ENCODE measurements at places on chromosomes 2 and 18.
A peak's percentile ranks its signal among the peaks of the same experiment; 100 is the strongest.

DNA sequence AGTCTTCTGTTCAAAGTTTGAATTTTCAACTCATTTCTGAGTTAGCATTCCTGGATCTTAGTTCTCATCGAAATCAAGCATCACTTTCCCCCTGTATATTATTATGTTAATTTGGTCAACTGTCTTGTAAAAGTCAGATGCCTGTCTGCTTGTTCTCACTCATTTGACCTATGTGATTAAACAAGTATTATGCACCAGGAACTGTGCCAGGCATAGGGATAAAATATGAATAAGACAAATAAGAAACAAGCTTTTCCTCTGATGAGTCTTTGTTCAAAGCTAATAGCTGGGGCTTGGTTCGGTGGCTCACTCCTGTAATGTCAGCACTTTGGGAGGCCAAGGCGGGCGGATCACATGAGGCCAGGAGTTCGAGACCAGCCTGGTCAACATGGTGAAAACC lies 19.7 kb upstream of the EMILIN2 start:
- no peak for DNase-seq

- DNase-seq, result peak; percentile 15
Observed at GRCh38 chr2:43676322-43677050, at the start of gene C1GALT1C1L. Gene C1GALT1C1L (minus strand): TSS chr2:43676429. CDS start chr2:43676322, 107 bp downstream.

DNA sequence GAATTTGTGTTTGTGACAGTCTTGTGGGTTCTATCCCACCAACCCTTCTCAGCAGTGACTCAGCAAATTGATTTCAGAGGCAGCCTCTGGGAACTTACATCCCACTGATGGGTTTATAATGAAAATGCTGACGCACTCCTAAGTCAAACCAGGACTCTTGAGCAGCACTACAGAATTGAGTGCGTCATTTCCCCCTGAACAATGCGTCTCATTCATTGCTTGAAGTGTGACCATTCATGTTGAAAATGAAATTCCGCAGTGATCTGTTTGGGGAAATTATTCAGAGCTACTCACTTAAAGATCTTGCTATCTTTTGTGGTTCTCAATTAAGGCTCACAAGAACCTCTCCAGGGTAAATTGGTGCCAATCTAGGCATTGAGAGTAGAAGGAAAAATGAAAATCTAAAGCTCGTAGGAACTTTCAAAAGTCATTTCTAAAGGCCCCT lies 417.7 kb upstream of the SLC14A2 start:
- DNase-seq, result peak; percentile 67

- no peak for DNase-seq
Observed at GRCh38 chr2:219286436-219287115, 7.4 kb downstream of the DNAJB2 start.

DNA sequence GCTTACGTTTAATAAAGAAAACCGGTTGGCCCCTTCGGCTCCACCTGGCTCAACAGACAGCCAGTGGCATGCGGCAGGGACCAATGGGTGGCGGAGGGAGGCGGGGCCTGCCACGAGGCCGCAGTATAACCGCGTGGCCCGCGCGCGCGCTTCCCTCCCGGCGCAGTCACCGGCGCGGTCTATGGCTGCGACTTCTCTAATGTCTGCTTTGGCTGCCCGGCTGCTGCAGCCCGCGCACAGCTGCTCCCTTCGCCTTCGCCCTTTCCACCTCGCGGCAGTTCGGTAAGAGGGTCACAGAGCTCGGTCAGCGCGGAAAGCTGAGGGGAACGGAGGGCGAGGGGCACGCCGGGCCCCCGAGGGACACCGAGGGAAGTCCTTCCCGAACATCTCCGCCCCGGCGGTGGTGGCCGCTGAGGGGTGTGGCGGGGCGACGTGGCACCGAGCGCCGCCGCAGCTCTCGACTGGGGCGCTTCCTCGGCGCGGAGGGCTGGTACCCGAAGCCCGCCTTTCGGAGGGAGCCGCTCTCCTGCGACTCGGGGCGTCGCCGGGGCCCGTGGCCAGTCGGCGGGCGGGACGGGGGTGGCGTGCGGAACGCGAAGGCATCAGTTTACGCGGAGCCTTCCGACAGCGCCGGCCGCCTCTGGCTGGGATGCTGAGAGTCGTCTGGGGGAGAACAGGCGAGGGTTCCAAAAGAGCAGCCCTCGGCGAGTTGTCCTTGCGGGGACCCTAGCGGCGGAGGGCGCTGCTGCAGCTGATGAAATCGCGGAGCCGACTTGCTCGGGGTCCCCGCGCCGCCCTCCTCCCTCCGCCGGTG lies at the start of gene MTHFD2:
TSS of gene MTHFD2 (plus strand) at position 155 of the 814 bp plus-strand sequence. CDS start at position 182, 27 bp downstream.
- DNase-seq, result peak; percentile 52

- DNase-seq, result peak; percentile 17
Observed at GRCh38 chr2:4914551-4914950, 777.6 kb upstream of the SOX11 start.

- no peak for DNase-seq
Observed at GRCh38 chr2:144310889-144311608, 208.9 kb downstream of the ZEB2 start.

GRCh38 chr2:64522843-64523428 lies 1.2 kb upstream of the AFTPH start:
- peak; percentile 65 for DNase-seq

DNA sequence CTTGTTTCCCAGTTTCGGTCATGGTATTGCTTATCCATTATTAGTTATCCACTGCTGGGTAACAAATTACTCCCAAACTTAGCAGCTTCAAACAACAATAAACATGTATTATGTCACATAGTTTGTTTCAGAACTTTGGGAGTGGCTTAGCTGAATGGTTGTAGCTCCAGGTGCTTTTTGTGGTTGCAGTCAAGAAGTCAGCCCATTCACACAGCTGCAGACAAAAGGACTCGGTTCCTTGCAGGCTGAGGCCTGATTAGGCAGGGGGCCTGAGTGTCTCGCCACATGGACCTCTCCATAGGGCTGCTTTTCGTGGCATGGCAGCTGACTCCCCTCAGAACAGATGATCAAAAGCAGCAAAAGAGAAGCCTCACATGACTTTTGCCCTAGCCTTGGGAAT lies 58.2 kb upstream of the ITGA4 start:
- no peak for DNase-seq

DNA sequence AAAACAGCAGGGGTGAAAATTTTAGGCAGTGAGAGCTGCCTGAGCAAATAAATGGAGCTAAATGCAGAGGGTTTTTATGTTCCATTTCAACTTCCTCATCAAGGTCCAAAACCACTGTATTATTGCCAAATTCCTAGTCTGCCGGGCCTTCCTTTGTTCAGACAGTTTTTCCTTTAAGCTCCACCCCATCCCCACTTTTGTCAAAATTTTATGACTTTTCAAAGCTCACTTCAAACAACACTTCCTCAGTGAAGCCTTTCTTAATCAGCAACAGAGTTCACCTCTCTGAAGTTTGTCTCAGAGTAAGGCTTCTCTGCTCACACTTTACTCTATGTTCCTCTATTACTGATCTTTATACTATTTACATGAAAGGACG lies 81.3 kb downstream of the CERKL start:
- DNase-seq, result no peak

GRCh38 chr18:51164342-51164741 lies 33.1 kb downstream of the MEX3C start:
- no peak for DNase-seq

- DNase-seq, result no peak
Observed at GRCh38 chr18:75500545-75500944, 73.0 kb upstream of the SMIM21 start.

- DNase-seq, result no peak
Observed at GRCh38 chr2:53987336-53987921, 16.6 kb upstream of the PSME4 start.

DNA sequence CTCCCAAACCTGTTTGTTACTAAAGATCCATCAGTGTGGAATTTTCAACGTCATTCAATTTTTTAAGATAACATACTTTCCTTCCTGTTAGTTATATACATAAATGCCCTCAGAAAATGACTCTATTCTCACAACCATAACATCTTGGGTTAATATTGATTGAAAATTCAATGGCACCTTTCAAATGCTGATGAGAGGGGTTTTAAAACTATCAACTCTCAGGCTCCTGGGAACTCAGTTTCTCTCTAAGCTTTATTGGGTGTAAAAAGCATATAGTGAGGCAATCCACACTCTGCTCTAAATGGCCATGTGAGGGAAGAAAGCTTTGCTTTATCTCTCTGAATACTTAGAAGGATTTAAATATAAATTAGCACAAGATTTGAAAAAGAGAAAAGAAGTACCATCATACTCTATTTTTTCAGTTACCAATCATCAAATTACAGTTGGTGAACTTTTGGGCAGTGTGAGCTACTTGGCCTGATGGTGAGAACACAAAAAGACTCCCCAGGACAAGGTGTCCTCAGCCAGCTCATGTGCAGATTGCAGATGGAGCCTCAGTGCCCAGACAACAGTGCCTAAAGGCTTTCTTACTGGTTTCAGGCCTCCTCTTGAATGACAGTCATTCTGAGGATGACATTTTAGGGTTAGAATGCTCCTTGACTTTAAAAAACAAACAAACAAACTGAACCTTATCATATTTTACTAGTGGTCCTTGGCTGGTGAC lies 24.6 kb upstream of the CERS6 start:
- DNase-seq, result no peak

DNA sequence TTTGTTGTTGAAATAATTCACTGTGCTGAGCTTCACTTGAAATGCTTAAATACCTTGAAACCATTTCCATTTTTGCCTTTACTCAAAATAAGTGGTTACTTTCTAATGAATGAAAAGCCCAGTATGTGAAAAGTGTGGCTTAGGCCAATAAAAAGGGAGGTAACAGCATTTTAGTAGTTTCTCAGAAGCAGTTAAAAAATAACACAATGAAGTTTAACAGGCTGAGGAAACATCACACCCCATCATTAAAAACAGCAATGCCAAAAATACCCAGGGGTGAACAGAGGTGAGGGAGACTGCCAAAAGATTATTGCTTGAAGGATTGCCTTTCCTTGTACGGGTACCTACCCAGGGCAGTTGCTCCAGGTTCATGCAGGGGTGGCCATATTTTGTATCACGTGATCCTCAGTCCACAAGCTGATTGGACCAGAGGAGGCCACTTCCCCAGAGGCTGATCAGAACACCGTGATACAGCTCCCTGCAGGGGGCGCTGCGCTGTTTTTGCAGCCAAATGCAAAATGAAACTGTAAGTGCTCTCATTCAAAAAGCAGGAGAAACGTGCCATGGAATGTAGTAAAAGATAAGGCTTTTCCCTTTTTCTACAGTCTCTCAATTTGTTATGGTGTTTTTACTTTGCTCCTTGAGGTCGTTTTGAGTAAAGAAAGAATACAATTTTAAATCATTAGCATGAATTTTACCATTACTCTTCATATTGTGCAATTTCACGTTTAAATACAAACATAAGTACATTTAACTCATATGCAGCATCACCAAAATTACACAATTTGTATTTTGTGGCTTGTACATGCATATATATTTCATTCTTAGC lies 70.2 kb upstream of the SH3BP4 start:
- peak; percentile 63 for DNase-seq

DNA sequence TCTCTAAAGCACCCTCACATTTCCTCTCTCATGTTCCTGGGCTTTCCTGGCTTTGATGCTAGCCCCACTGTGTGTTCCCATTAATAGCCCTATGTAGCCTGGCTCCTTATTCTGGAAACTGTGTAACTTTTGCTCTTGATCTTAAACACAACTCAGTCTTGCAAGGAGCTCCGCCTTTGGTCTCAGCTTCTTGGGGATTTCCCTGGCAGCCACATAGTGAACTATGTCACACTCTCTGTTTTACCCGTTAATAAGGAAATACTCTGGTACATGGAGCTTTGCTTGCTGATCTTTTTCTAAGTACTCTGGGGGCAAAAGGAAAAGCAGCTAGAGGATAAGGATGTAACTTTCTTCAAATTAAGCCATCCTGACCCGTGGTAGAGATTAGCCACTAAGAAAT lies 259.3 kb downstream of the NEDD4L start:
- DNase-seq, result no peak

DNA sequence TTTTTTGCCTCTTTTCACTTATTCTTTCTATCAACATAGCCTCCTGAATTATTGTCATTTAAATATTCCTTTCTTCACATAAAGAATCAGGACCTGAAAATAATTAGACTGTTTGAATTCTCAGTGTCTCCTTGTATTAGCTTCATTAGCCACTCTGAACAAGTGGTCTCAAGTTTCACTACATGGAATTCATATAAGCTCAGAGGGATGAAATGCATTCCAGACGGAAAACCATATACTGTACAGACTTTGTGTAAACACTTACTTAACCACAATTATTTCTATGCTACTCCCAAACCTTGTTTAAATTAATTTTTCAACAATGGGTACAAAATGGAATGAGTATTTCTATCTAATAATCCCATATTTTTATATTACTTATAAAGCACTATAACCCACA lies 53.4 kb downstream of the CHN1 start:
- peak; percentile 82 for DNase-seq

Measured in non-pigmented ciliary epithelial cell (primary cell).